ENCODE measurements at places on chromosomes 13 and 19.
A peak's percentile ranks its signal among the peaks of the same experiment; 100 is the strongest.

DNA sequence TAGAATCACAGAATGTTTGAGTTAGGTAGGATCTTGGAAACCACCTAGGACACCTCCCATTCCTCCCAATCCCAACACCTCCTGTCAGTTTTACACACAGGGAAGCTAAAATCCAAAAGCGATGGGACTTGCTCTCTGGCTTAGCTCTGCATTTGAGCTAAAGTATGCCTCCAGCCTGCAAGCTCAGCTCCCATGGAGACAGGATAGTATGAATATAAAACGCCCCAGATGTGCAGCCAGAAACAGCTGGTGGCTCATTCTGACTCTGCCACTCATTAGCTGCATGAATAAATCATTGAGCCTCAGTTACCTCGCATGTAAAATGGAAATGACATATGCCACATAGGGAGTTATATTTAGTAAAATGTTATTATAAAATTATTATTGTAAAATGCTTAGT lies 336.0 kb downstream of the SUCLA2 start:
- DNase-seq, result no peak

DNA sequence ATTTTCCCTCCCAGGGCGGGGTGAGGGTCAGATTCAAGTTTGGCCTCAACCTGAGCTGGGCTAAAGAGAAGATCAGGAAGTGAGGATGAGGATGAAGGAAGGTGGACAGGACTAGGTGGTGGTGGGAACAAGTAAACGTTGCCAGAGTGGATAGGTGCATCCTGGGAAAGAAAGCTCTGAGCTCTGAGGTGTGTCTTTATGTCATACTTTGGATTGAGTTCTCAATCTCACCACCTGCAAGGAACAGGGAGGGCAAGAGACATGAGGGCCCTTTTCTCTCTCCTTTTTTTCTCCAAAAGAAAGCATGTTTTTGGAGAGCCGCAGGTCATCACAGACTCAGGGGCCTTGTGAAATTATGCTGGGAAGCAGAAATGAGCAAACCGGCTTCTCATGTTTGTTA lies 38.2 kb upstream of the IGFL1 start:
- no peak for DNase-seq

GRCh38 chr13:92225861-92226260 lies 827.4 kb downstream of the GPC5 start:
- DNase-seq, result no peak

- no peak for DNase-seq
Measured at GRCh38 chr13:72850959-72851677, 69.2 kb downstream of the PIBF1 start.

DNA sequence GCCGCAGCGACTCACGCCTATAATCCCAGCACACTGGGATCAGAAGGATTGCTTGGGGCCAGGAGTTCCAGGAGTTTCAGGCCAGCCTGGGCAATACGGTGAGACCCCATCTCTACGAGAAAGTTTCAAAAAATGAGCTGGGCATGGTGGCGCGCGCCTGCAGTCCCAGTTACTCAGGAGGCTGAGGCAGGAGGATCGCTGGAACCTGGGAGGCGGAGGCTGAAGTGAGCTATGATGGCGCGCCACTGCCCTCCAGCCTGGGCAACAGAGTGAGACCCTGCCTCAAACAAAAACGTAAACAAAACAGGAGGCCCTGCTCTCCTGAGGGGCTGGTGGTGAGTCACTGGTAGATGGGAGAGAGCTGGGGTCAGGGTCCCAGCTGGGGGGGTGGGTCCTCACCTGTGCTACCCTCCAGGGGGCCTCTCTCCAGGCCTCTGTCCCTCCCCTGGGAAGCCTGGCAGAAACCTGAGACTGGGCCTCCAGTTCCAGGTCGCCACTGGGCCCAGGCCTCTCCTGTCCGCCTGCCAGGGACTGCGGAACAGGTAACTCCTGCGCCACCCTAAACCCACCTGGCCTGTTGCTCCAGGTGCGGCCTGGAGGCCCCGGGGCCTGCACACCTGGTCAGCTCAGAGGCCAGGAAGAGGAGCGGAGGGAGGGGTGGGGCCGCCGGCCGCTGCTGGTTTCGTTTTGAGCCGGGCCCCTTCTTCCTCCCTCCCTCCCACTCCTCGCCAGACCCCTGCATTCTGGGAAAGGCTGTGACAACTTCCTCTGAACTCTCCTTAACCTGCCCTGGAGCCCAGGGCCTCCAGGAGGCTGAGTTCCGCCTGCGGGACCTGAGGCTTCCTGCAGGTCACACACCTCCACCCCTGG lies 17.2 kb upstream of the ZBTB7A start:
- DNase-seq, result peak; percentile 79

DNA sequence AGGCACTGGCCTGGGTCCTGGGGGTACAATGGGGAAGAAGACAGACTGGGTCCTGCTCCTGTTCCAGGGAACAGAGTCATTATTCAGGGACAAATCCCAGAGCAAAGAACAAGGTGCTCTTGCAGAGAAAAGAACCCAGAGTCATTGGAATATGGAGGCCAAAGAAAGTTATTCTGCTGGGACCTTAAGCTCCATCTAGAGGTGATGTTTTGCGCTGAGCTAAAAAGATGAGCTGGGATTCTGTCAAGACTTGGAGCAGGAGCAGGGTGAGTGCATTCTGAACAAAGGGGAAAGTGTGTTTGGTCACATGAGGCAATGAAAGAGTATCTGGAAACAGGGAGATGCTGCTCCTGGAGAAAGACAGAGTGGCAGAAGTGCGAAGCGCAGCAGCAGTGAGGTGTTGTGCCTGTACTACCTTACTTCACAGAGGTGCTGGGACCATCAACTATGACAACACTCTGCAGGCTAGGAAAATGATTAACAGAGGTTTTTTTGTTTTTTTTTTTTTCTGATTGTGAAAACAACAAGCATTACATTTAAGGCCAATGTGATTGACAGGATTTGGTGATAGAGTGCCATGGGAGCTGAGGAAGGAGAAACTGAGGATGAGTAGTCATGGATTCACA lies 95.3 kb upstream of the TNFSF11 start:
- DNase-seq, result peak; percentile 23

- no peak for DNase-seq
Measured at GRCh38 chr13:38538422-38538821, 148.5 kb upstream of the FREM2 start.

DNA sequence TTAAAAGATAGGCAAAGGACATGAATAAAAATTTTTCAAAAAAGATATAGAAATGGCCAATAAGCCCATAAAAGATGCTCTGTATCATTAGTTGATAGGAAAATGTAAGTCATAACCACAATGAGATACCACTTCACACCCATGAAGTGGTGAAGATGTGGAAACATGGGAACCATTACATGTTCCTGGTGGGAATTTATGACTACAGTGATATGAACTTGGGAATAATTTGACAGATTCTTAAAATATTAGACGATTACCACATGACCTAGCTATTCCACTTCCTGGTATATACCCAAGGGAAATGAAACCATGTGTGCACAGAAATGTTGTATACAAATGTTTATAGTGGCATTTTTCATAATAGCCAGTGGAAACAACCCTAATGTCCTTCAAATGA lies 232.2 kb downstream of the GGACT start:
- DNase-seq, result no peak

DNA sequence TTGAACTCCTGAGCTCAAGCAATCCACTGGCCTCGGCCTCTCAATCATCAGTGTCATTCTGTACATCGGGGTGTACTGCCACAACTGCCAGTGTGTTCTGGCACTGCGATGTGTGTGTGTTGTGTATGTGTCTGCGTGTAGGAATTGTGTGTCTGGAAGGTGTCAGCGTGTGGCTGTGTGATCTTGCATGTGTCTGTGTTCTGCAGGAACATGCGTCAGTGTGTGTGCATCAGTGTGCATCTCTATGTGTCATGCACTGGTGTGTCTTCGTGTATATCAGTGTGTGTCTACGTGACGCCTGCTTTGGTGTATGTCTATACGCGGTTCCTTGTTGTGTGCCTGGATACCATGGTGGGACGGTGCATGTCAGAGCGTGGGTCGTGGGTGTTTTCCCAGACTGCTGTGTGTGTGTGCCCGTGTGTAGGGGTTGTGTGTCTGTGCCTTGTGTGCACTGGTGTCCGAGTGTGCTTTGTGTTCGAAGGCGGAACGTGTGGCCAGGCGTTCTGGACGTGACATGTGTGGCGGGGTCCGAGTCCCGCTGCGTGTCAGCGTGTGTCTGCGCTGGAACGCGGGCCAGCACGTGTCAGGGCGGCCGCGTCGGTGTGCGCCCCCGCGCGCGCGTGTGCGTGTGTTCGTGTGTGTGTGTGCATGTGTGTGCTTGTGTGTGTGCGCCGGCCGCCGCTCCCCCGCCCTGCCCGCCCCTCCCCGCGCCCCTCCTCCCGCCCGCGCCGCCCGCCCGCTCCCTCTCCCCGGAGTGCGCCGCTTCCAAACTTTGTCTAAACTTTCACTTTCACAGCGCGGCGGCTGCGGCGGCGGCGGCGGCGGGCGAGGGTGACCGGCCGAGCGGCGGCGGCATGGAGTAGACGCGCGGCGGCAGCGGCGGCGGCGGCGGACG lies at the start of gene NFIX:
Gene NFIX, plus strand, starts transcription at position 775 of the 895 bp plus-strand sequence. CDS start 363 bp downstream, outside the sequence.
- DNase-seq, result peak; percentile 73

GRCh38 chr19:16328824-16329482 lies 4.3 kb downstream of the KLF2 start:
- DNase-seq, result peak; percentile 87

- DNase-seq, result no peak
Measured at GRCh38 chr13:64293923-64294322, 2878.3 kb upstream of the PCDH20 start.

DNA sequence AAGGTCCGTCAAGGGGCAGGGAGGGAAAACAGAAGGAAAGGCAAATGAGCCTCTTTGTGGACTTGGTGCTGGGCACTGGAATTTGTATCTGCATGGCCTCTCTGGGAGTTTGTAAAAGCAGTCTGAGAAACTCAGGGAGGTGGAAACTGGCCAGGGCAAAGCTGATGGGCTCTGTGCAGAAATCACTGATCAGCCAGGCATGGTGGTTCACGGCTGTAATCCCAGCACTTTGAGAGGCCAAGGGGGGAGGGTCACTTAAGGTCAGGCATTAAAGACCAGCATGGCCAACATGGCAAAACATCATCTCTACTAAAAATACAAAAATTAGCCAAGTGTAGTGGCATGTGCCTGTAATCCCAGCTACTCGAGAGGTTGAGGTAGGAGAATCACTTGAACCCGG lies 369.9 kb upstream of the ZNF507 start:
- no peak for DNase-seq

DNA sequence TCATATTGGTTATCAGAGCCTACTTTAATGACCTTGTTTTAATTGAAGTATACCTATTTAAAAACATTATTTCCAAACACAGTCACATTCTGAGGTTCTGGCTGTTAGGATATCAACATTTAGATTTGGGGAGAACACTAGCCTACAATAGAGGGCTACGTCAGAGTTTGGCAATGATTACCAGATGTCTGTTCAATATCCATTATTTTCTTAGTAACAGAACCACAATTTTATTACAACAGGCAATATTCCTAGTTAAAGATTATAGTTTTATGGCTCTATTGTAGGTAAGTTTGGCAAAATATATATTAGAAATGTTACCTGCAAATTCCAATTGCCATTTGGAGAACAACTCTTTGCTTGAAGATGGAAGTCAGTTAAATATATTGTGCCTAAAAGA lies 1163.1 kb upstream of the MIR17HG start:
- no peak for DNase-seq

GRCh38 chr19:47104680-47105079 lies 8.9 kb downstream of the ZC3H4 start:
- DNase-seq, result no peak

GRCh38 chr19:51530616-51531015 lies 854 bp downstream of the SIGLEC6 start:
- no peak for DNase-seq

GRCh38 chr13:106455777-106456176 lies 79.7 kb downstream of the EFNB2 start:
- no peak for DNase-seq

DNA sequence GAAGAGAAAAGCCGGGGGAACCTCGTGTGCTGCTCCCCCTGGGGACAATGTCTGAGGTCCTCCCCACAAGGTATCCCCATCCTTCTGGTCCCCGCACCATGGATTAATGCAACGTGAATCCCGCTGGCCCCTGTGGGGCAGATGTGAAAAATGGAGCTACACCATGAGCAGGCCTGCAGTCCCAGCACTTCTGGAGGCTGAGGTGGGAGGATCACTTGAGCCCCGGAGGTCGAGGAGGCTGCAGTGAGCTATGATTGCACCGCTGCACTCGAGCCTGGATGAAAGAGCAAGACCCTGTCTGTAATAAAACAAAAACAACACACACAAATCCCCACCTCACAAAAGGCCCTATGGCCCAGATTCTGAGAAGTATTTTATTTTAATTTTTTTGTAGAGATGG lies 1.2 kb upstream of the CFD start:
- DNase-seq, result no peak

- DNase-seq, result peak; percentile 70
Measured at GRCh38 chr19:49106648-49107135, 7.5 kb upstream of the LIN7B start.

DNA sequence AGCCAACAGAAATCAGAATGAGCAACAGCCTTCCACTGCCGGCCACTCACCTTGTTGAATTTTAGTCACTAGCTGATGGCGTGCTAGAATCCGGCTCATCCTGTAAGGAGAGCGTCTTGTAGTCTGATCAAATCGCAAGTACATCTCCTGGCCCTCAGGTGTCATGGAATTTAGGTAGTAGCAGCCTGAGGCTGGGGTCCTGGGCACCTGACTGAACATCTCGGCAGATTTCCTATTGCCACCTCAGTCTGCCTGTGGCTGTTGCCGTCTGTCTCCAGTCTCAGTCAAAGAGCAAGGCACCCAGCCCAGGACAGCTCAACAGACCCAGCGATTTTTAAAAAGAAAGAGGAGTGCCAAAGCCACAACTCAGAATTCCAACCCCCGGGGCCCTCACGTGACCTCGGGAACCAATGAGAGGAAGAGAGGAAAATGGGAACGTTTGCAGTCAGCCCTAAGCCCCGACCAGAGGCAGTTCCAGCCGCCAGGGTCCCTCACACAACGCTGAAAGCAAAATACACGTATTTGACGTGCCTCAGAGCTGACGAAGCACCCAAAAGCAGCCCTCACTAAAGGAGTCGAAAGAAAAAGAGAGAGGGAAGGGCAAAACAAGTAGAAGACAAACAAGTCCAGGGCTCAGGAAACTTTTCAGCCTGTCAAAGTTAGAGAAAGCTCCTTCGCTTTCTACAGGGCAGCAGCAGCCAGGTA lies at the start of gene STARD13:
Gene STARD13, minus strand, starts transcription at position 336 of the 705 bp plus-strand sequence. Its CDS starts 117 bp downstream, at position 219.
- no peak for DNase-seq

GRCh38 chr13:113927661-113928581 lies 46.0 kb downstream of the C13orf46 start:
- DNase-seq, result no peak

- no peak for DNase-seq
Measured at GRCh38 chr13:50106559-50106958, 91.3 kb downstream of the KCNRG start.

DNA sequence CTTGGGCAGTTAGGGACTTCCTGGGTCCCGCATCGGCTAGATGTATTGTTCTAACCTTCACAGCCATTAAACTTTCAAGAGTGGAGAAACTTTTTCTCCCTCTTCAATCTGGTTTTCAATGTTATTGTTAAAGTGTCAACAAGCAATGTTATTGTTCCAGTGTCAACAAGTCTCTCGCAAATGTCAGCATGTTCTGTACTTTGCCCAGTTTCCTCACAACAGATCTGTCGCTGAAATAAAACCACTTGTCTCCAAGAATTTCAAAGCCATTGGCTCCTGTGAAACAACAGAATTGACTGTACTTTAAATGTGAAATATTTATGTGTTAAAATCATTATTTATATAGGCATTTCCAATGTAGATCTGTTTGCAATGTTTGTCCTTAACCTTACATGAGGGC lies 138.0 kb downstream of the ITGBL1 start:
- no peak for DNase-seq
